ENCODE measurements at places on chromosomes 16 and 17.

- no peak for DNase-seq
Measured at GRCh38 chr17:80509311-80509710, 32.9 kb upstream of the NPTX1 start.

DNA sequence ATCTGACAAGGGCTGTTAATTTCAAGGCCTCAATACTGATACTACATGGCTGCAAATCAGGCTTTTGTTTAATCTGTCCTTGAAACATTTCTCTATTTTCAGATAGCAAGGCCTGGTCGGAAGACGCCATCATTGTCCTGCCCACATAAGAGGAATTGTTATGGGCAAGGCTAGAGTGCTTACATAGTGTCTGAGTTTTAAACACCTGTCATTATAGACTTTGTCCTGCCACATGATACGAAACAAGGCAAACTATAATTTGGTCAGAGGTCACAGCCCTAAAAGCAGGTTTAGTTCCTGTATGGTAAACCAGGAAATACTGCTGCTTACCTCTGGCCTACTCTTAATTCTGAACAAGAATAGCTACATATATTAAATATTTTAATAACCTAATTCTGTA, 104.4 kb downstream of the SSH2 start:
- DNase-seq = no peak

DNA sequence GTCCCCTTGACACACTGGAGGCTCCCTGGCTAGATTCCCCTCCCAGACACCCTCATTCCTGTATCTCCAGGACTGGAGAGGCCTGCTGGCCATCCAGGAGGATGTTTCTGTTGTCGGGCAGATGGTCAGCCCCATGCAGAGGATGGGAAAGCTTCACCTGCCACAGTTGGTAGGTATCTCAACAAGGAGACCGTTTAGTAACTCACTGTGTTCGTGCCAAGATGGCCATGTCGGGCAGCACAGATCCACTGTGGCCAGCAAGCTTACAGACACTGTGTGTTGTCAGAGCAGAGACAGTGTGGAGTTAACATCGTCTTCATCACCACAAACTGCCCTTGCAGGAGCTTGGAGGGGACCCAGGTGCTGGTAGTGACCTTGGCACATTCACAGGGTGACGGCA, 390.9 kb downstream of the SEC14L1 start:
- DNase-seq = no peak

DNA sequence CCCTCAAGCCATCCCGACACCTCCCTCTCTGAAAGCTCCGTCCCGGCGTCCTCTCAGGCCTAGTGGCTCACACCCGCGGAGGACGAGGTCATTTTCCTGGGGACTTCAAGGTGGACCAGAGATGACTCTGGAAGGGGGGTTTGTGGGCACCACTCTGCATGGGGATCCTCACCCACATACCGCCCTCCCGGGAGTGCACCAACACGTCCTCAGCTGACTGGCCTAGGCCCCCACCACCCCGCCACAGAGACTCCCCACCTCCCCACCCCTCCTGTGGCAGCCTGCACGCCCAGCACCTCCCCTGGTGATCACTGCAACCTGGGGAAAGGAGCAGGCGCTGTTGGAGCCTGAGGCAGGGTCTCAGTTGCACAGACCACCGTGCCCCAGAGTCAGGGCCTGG, 2.4 kb upstream of the SOX8 start:
- DNase-seq = no peak

DNA sequence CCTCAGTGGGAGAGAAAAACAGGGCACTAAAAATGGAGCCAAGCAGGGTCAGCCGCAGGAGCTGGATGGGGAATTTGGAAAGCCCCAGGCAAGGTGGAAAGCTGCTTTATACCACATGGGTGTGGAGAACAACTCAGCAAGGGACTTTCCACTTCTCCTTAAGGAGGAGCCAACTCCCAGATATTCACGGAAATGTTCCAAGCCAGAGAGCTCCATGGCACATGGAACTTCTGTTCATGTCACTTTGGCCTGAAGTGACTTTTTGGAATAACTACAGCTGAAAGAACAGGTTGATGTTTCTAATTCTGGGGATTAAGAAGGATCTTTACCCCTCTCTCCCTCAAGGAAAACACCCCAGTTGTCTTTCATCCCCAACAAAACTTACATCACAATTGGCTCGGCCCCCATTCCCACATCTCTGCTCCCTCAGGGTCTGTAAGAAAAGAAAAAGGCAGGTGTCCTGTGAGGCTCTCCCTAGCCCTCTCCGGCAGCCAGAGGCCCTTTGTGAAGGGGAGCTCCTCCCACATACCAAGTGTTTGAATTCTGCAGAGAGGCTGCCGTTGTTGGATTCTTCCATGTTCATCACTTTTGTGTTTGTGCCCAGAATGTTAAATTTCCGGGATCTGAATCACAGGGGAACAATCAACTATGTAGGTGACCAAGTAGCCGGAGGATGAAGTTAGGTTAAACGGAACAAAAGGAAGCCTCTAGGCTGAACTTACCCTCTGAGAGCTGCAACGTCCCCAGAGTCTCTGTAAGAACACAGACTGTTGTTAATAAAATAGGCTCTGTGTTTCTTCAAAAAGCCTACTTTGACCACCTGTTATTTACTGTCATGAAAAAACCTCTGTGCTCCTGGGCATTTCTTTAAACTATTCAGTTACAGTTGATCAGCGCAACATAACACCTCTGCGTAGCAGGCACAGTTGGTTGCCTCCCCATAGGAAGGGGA, 41.0 kb downstream of the STAT5A start:
- no peak for DNase-seq

DNA sequence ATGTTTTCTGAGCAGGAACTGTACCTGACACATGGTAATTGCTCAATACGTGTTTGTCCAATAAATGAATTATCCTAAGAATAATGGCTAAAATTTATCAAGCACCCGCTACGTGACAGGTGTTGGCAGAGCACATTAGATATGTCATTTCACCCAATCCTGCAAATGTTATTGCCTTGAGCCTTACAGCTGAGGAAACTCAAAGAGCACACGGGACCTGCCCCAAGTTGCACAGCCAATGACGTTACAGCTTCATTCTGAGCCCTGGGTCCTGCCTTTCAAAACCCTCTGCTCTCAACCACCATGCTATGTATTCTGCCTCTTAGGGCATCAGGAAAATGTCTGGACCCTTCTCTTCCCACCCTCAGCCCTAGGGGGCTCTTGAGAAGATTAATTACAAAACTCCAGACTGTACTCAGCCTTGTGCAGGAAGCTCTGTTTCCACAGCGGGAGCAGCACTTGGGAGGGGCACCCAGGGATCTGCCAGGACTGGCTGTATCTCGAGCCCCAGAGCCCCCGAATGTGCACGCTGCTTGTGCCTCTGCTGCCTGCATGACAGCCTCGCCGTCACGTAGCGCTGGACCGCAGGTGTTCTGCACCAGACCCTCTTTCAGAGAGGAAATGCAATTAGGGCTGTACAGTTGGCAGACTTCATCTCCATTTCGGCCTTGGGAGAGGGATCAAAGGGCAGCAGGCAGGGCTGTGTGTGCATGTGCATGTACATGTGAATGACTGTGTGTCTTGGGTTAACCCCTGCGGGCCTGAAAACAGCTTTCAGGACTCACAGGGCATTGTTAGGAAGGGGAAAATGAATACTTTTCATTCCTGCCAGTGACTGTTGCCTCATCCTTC, 71.6 kb downstream of the GPR139 start:
- DNase-seq = no peak
